Ovary (tissue), 10 donors: ENCODE measurements at places on chromosomes 2 and 18. TPM values are rescaled to one million over a fixed set of nuclear protein-coding genes. Genes with fewer than 3 reads are reported as not detected.

GRCh38 chr2:23594460-23594825 is 209.5 kb downstream of the KLHL29 start:
- DNase-seq = no peak

GRCh38 chr18:31773774-31774476 is 13.2 kb upstream of the SLC25A52 start:
- no peak for DNase-seq

DNA sequence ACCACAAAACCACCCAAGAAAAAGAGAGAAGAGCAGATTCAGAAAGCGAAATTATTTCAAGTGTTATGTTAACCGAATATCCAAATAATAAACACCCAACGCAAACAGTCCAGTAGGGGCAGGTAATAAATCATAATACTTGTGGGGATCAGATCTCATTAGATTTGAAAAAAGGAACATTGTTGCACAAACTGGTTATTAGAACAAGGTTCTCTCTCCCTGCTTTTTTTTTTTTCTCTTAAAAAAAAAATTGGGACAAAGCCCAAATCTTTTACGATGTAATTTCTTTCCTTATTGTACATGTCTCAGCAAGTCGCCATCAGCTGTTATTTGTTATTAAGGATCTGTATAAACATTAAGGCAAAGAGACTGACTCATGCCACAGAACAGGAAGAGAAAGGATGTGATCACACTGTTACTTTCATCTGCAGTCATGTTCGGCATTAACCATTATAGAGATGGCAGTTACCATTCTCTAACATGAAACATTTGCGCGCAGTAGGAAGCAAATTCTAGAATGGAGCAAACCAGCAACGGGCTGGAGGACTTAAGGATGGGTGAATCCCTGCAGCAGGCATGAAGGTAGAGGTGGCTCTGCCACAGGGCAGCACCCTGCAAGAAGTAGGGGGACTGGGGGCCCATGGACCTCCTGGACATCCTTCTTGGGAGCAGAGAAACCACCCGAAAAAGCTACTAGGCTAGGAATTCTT is 42.0 kb downstream of the EPHA4 start:
- no peak for DNase-seq

DNA sequence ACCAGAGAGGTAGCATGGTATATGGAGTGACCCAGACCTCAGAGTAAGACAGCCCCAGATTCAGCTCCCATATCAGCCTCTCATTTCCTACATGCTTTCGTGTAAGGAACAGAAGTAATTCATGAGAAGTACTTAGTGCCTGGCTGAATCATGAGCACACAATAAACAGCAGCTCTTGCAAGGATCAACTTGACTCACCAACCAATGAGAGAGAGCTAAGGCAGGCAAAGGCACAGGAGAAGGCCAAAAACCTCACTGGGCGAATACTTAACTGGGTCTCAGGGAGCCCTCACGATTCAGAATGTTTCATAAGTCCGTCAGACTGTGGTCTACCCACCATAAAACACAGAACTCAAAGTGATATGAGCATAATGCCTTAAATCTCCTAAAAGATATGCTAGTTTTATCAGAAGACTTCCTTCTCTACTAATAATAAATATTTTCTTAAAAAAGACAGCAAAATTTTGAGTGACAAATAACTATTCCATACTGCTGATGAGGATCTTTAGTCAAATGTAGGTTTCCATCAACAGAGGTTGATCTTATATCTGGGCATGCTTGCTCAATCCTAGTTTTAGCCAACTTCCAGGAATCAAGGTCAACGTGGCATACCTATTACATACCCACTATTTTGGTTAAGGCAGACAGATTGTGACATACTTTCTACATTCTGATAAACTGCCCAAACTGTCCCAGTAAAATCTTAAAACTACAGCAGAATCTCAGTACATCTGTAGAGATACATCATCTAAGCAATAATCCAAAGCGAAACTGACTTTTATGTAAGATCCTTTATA is 34.9 kb downstream of the IMMT start:
- DNase-seq = no peak

GRCh38 chr2:117948615-117949014 is 65.3 kb downstream of the CCDC93 start:
- no peak for DNase-seq

DNA sequence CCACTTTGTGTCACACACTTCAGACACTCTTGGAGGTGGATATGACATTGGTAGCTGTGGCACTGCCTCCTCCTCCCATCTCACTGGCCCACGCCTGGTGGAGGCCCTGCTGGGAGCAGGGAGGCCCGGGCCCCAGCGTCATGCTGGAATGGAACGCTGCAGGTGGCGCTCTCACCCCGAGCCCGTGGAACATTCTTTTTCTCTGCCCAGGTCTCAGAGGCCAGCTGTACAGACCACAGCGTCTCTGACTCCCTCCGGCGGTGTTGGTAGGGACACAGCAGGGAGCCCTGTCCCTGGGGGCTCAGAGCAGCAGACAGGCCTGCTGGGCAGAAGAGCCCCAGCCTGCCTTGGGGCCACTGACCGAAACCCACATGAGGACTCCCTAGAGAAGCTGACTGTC is 218.1 kb downstream of the TWIST2 start:
- no peak for DNase-seq

Gene RAMP1
- 27.1 TPM for total RNA-seq

Gene GPR45
- not detected for total RNA-seq

Gene DTNA
- total RNA-seq = 34.2 TPM
